EH (cell line): ENCODE measurements at places on chromosomes 2 and 18.

GRCh38 chr2:211061612-211062296, 505.4 kb downstream of the CPS1 start:
- no peak for DNase-seq

DNA sequence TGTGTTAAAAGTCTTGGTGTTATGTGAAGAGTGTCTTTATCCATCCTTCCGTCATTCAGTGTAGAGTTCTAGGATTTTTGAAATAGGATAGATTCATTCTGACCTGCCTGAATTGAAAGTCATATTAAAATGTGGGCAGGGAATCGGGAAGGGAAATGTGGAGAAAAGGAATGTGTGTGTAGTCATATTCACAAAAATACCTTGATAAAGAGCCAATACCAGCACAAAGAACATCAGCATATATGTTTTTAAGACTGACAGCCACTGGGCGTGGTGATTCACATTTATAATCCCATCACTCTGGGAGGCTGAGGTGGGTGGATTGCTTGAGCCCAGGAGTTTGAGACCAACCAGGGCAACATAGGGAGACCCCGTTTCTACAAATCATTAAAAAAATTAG, 188.1 kb downstream of the CAMKMT start:
- peak; percentile 67 for DNase-seq

- no peak for DNase-seq
Measured at GRCh38 chr2:223896833-223897311, 48.3 kb downstream of the WDFY1 start.

DNA sequence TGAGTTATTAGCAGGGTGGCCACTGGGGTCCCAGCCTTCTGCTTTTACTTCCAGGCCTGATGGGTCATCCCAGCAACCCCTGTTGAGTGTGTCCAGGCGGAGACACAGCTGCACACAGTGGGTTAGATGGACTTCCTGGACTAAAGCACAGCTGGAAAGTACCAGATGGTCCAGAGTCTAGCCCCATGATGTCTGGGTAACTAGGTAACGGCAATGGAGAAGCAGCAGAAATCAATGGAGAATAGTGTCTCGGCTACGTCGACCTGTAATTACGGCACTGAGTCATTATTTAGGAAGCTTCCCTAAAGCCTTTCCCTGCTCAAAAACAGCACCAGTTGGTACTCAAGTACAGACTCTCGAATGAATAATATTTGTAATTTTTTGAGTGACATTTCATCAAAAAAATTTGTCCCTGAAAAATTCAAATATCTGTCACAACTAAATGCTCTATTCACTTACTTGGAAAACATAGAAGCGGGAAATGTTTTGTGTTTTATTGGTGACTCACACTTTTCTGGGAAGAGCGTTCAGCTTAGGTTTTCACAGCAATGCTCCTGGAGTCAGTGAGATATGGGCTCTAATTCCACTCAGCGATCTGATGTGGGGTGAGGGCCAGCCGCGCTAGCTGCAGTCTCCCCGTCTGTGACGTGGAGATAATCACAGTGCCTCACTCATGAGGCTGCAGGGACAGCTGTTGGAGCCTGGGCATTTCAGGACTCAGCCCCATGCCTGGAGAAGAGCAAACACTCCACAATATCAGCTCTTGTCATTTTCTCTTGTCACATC, 16.2 kb upstream of the ARL4C start:
- no peak for DNase-seq

- DNase-seq, result peak; percentile 37
Measured at GRCh38 chr2:191302459-191303139, 57.4 kb downstream of the MYO1B start.

- DNase-seq, result no peak
Measured at GRCh38 chr2:186467421-186467820, 18.6 kb upstream of the ZC3H15 start.

DNA sequence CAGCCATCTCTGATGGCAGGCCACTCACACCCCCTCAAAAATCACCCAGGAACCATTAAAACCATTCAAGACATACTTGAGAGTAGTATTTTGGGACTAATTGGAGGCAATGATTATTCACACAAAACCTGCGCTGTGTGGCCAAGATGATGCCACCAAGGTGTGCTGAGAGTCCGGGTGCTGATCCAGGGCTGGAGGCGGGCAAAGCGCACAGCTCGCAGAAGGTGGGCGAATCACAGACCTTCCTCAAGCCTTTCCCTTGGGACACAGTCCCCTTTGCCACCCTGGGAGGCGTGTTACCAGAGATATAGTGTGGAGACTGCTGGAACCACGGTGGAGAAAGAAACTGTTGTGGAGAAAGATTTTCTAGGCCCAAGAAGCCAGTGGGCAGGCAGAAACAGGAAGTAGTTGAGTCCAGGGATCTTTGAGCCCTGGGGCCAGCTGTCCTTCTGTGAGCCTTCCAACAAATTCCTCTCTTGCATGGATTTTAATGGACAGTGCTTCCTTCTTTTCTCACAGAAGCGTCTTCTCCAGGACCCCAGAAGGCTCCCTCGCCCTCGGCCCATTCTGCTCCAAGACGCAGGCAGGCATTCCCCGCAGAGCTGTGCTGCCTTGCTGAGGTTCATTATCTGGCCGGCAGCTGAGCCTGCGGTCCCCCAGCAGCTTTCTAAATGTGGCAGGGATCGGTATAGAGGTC, 8.0 kb downstream of the COPS9 start:
- no peak for DNase-seq

GRCh38 chr2:47187069-47187468, 32.0 kb upstream of the STPG4 start:
- DNase-seq, result no peak

DNA sequence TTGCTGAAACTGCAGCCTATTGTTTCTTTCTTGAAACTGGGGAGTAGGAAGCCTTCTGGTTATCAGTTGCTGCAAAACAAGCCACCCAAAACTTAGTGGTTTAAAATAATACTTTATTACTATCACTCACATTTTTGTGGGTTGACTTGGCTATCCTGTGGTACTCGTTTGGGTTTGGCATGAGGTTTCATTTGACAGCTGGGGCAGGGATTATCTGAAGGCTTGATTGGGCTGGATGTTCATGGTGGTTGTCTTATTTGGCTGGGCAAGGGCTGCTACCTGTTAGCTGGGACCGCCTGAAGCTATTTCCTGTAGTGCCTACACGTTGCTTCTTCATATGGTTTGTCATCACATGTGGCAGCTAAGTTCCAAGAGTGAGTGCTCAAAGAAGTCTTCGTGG, 122.3 kb downstream of the PLCL1 start:
- peak; percentile 3 for DNase-seq

DNA sequence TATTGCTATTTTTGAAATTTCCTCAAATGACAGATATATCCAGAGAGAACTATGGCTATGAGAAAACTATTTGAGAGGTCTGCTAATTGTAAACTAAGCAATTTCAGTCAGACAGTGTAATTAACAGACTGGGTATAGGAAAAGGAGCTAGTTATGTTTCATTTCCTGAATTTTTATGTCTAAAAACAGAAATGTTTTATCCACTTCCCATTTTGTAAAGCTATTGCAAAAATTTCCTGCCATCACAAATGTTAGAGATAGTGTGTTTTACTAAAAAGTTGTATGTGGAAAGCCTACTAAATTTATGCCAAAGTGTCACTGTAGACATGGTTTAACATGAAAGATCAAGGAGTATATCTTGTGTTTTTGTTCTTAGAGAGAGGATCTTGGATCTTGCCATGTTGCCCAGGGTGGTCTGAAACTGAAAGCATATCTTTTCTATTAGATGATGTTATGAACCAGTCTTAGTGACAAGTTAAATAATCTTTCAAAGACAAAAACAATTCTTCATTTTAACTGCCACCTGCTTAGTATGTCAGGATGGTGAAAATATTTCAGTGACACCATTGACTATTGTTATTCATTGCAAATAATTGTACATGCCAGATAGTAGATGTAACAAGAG, 40.5 kb upstream of the ITPRID2 start:
- DNase-seq, result no peak

GRCh38 chr2:150207979-150208378, 279.5 kb downstream of the RND3 start:
- no peak for DNase-seq

DNA sequence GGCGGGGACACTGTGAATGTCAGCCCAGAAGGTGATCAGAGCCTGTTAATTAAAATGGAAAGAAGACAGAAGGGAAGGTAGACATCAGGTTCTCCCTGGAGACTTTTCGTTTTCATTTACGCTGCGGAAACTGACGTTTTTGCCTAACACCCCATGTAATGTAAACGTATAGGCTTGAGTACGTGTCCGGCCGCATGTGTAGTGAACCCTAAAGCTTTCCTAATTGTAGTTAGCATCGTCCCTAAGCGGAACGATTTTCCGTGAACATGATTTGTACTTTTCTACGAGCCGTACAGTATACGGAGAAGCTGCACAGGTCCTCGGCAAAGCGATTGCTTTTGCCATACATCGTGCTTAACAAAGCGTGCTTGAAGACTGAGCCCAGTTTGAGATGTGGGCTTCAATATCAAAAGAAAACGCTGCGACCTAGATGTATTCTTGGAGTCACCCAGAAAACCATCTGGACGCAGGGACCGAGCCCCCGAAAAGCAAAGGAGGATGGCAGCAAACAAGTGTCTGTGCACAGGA, 284 bp downstream of the TIMM21 start:
- DNase-seq, result no peak

- no peak for DNase-seq
Measured at GRCh38 chr2:19749507-19749836, 152.3 kb downstream of the TTC32 start.

DNA sequence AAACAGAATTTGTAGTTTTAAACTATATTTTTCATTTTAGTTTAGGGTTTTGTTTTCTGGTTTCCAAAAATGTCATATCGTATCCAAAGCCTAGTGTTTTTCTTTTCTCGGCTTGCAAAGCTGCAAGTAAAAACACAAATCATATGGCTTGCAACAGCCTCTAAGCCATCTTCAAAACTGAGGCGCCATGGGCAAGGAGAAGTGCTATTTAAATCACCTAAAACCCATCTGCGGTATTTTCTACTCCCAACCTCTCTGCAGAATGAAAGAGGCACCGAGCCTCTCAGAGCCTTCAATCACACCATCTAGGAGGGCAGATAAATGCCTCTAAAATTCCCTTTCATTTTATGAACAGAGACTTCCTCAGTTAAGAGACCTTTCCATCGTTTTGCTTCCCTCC, 25.2 kb downstream of the FECH start:
- DNase-seq, result no peak

DNA sequence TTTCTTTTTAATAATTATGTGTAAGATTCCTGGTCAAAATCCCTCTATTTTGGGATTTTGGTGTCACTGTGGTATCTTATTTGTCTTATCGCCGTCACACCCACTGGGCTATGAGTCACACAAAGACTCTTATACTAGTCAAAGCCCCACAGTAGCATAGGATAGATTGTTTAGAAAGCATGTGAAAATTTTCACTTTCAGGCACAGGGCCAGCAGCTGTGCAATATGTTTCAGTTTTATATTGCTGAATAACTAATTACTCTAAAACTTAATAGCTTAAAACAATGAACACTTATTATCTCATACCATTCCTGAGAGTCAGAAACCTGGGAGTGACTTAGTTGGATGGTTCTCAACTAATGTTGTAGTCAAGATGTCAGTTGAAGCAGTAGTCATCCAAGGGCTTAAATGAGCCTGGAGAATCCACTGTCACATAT, 24.0 kb downstream of the CFAP210 start:
- peak; percentile 70 for DNase-seq

GRCh38 chr2:174663550-174663949, 65.9 kb upstream of the WIPF1 start:
- peak; percentile 98 for DNase-seq

- peak; percentile 70 for DNase-seq
Measured at GRCh38 chr2:140893685-140894084, 1237.1 kb downstream of the LRP1B start.

GRCh38 chr2:101720732-101721131, 23.2 kb downstream of the MAP4K4 start:
- DNase-seq, result peak; percentile 32

DNA sequence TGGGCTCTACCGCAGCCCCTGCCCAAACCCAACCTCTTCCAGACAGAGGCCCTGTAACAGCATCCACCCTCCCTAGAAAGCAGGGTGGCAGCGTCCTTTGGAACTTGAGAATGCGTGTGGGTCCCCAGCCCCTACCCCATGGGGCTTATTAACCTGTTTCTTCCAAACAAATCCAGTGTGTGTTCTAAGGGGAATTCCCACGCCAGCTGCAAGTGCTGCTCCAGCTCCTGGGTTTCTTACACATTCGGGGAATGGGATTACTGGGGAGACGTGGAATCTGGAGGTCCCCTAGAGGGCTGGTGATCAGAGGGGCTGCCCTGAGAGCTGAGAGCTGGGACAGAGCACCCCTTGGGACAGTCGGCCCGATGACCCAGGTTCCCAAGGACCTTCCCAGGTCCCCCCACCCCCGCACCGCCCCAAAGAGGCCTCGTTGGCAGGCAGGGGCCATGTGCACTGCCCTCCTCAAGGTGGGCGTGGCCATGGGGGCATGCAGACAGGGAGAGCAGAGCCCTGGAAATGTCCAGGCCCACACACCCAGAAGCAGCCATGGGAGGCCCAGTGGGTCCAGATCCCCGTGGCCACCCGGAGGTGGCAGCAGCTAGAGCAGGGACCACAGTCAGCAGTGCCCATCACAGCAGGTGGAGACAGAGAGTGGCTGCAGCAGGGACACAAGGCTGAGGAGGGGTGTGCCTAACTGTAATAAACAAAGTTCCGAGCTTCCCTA, 18.8 kb upstream of the TEX44 start:
- no peak for DNase-seq

- no peak for DNase-seq
Measured at GRCh38 chr2:72033636-72034035, 114.0 kb downstream of the CYP26B1 start.

DNA sequence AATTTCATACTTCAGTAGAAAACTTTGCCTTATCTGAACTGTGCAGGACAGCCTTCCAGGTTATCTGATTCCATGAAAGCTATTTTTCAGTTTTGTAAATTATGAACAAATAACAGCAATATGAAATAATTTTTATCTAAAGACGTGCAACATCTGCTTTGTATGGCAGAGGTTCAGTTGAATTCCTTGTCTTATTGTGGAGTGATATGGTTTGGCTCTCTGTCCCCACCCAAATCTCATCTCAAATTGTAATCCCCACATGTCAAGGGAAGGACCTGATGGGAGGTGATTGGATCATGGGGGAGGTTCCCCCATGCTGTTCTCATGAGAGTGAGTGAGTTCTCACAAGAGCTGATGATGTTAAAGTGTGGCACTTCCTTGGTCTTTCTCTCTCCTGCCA, 18.1 kb upstream of the RPIA start:
- DNase-seq, result no peak

DNA sequence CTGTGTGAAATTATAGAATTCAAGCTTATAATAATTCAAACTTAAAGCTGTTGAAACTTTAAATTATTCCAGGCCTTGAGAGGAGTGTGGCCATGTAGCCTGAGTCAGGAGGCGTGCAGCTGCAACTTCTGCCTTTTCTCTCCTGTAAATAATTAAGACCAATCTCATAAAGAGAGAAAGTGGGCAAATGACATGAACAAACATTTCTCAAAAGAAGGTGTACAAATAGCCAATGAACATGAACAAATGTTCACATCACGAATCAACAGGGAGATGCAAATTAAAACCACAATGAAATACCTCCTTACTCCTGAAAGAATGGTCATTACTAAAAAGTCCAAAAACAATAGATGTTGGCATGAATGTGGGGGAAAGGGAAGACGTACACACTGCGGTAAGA, 149.1 kb upstream of the MYCN start:
- DNase-seq, result no peak
